Body of pancreas (tissue), 4 donors: ENCODE measurements at places on chromosomes 6 and 20. TPM values are rescaled to one million over a fixed set of nuclear protein-coding genes. Genes with fewer than 3 reads are reported as not detected.
A peak's percentile ranks its signal among the peaks of the same experiment; 100 is the strongest.

The NOX3 gene
- total RNA-seq: not detected

The DEFB124 gene
- total RNA-seq: not detected

The SIRPB2 gene
- total RNA-seq: 0.33 TPM

The PCSK2 gene
- 3.3 TPM for total RNA-seq

DNA sequence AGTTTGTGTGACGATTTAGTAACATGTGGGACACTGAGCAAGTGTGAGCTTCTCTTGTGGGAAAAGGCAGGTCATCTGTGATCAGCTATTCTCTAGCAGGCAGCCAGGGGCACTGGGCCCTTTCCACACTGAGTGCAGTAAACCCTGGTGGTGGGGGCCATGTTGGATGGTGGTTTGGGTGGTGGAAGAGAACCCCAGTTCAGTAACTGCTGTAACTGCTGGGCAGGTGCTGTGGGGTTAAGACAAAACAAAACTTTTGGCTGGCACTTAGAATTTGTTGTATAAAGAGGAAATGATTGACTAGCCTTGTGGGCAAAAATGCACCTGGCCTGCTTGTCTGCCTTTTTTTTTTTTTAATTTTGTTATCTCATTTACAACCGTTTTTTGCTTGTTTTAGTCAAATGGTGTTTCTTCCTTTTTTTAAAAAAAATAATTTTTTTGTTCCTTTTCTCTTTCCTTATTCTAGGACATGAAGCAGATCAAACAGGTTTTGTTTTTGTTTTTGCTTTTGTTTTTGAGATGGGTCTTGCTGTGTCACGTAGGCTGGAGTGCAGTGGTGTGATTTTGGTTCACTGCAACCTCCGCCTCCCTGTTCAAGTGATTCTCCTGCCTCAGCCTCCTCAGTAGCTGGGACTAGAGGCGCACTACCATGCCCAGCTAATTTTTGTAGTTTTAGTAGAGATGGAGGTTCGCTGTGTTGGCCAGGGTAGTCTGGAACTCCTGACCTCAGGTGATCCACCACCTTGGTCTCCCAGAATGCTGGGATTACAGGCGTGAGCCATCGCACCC, 59.8 kb downstream of the IGF2R start:
- no peaks in the 10 kb centered on the region for H3K27me3 ChIP-seq
- H3K36me3 ChIP-seq: peaks cover 10% of the 10 kb centered on the region
- H3K27ac ChIP-seq: peak overlapping the region; percentile 68
- peak; percentile 67 for DNase-seq
- no peak overlapping the region for H3K4me3 ChIP-seq

- H3K36me3 ChIP-seq: no peaks in the 10 kb centered on the region
- no peak for DNase-seq
- H3K4me1 ChIP-seq: no peaks in the 10 kb centered on the region
Observed at GRCh38 chr6:4692664-4693063, 83.5 kb upstream of the CDYL start.

- no peak overlapping the region for H3K4me3 ChIP-seq
- DNase-seq: no peak
- no peaks in the 10 kb centered on the region for H3K36me3 ChIP-seq
- H3K27ac ChIP-seq: no peak overlapping the region
- H3K4me1 ChIP-seq: no peaks in the 10 kb centered on the region
Observed at GRCh38 chr20:51437182-51437924, 105.2 kb downstream of the NFATC2 start.

The AK9 gene
- 9.6 TPM for total RNA-seq

GRCh38 chr6:79797912-79798311, 149.4 kb downstream of the ELOVL4 start:
- no peaks in the 10 kb centered on the region for H3K36me3 ChIP-seq
- no peak for DNase-seq
- no peaks in the 10 kb centered on the region for H3K27me3 ChIP-seq
- no peak overlapping the region for H3K4me3 ChIP-seq

The HLA-DOA gene
- 83.3 TPM for total RNA-seq

- peaks cover 6% of the 10 kb centered on the region for H3K4me1 ChIP-seq
- H3K4me3 ChIP-seq: no peak overlapping the region
- H3K27me3 ChIP-seq: no peaks in the 10 kb centered on the region
- H3K27ac ChIP-seq: no peak overlapping the region
- H3K36me3 ChIP-seq: peaks cover 2% of the 10 kb centered on the region
Observed at GRCh38 chr6:24683297-24684296, 16.7 kb downstream of the ACOT13 start.

GRCh38 chr6:7671076-7671475, 54.8 kb upstream of the BMP6 start:
- no peaks in the 10 kb centered on the region for H3K27me3 ChIP-seq
- H3K36me3 ChIP-seq: no peaks in the 10 kb centered on the region
- no peak for DNase-seq
- no peaks in the 10 kb centered on the region for H3K4me1 ChIP-seq
- H3K4me3 ChIP-seq: no peak overlapping the region
- no peak overlapping the region for H3K27ac ChIP-seq

- H3K27me3 ChIP-seq: no peaks in the 10 kb centered on the region
- H3K4me3 ChIP-seq: no peak overlapping the region
- no peak for DNase-seq
- no peak overlapping the region for H3K27ac ChIP-seq
Observed at GRCh38 chr20:3354247-3354646, 53.2 kb downstream of the DNAAF9 start.

GRCh38 chr6:14964556-14965270, 281.2 kb upstream of the JARID2 start:
- H3K4me3 ChIP-seq: no peak overlapping the region
- DNase-seq: peak; percentile 15
- H3K36me3 ChIP-seq: no peaks in the 10 kb centered on the region
- H3K27me3 ChIP-seq: no peaks in the 10 kb centered on the region

DNA sequence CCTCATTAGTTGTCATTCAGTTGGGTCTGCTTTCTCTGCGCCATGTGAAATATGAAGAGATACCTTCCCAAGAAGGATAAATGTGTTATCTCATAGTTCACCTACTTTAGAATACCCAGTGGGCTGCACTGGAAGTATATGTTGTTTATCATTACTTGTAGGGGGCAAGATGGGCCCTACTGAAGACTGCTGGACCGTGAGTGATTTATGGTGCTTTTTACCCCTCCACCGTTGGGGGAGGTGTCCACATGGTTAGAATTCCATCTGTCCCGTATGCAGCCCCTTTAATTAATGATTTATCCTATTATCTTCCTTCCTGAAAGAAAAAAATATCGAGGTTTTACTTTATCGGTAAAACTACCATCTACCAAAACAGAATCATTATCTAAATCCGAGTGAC, 97.0 kb downstream of the TSHZ2 start:
- H3K4me1 ChIP-seq: no peaks in the 10 kb centered on the region
- no peak overlapping the region for H3K4me3 ChIP-seq
- H3K27me3 ChIP-seq: no peaks in the 10 kb centered on the region
- no peak for DNase-seq

DNA sequence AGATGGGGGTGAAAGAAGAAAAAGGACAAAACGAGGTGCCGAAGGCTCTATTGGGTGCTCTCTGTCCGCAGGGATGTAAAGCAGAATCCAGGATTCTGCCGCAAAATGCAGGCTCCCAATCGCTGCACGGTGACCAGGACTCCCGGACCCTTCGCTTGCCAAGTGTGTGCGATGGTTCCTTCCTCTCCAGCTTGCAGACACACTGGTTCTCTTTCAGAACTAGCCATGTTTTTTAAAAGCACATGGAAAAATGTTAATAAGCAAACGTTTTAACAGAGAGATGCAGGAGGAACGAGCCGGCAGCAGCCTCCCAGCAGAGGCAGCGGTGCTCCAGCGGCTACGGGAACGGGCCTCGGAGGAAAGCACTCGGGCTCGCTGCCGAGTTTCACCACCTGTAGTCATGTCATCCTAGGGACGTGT, 59.6 kb downstream of the ZNF831 start:
- H3K4me3 ChIP-seq: no peak overlapping the region
- peak; percentile 49 for DNase-seq
- peaks cover 16% of the 10 kb centered on the region for H3K4me1 ChIP-seq
- H3K27ac ChIP-seq: no peak overlapping the region
- H3K27me3 ChIP-seq: peaks cover 5% of the 10 kb centered on the region

The RIPPLY2 gene
- total RNA-seq: not detected

GRCh38 chr6:149806127-149806526, 56.6 kb downstream of the PCMT1 start:
- no peak for DNase-seq
- no peak overlapping the region for H3K4me3 ChIP-seq
- no peaks in the 10 kb centered on the region for H3K4me1 ChIP-seq
- H3K36me3 ChIP-seq: peaks cover 9% of the 10 kb centered on the region
- no peaks in the 10 kb centered on the region for H3K27me3 ChIP-seq

The SAMD10 gene
- 7.6 TPM for total RNA-seq

The BTN1A1 gene
- not detected for total RNA-seq

The CAPN11 gene
- total RNA-seq: not detected

- H3K27ac ChIP-seq: no peak overlapping the region
- H3K27me3 ChIP-seq: no peaks in the 10 kb centered on the region
- no peaks in the 10 kb centered on the region for H3K4me1 ChIP-seq
- H3K4me3 ChIP-seq: no peak overlapping the region
- no peaks in the 10 kb centered on the region for H3K36me3 ChIP-seq
Observed at GRCh38 chr6:112176175-112176574, 78.2 kb downstream of the LAMA4 start.

The DUSP15 gene
- total RNA-seq: 2.9 TPM

DNA sequence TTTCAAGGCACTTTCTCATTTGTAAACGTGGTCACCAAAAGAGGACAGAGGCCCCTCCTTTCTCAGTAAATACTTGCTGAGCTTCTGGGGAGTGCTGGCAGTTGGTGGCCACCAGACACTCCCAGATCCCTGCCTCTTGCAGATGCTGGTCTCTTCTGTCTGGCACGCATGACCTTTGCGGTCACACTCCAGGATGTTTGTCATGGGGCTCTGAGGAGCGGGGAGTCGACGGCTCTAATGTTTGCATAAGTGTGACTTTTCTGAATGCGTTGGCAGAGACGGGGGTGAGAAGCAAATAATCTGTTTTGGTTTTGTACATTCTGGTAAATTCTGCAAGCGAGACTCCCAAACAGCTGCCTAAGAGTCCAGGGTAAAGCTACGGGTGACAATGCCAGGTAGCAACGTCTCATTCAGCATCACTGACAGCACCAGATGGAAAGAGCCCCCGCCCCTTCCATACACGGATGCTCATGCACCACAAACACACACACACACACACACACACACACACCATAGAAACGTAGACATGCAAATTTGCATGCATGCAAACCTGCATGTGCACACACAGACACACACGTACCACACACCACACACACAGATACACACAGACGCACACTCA, 101.1 kb downstream of the YTHDF1 start:
- no peak overlapping the region for H3K27ac ChIP-seq
- H3K4me3 ChIP-seq: no peak overlapping the region
- no peaks in the 10 kb centered on the region for H3K36me3 ChIP-seq
- no peaks in the 10 kb centered on the region for H3K4me1 ChIP-seq
- H3K27me3 ChIP-seq: peaks cover 9% of the 10 kb centered on the region

GRCh38 chr6:106533054-106533453, 96.2 kb downstream of the RTN4IP1 start:
- no peaks in the 10 kb centered on the region for H3K4me1 ChIP-seq
- H3K36me3 ChIP-seq: no peaks in the 10 kb centered on the region
- no peak overlapping the region for H3K4me3 ChIP-seq
- no peak overlapping the region for H3K27ac ChIP-seq

- peaks cover 14% of the 10 kb centered on the region for H3K4me1 ChIP-seq
- DNase-seq: no peak
- no peaks in the 10 kb centered on the region for H3K36me3 ChIP-seq
Observed at GRCh38 chr20:9919271-9920014, 80.6 kb upstream of the PAK5 start.

GRCh38 chr6:107550906-107551305, 61.0 kb downstream of the SOBP start:
- H3K27me3 ChIP-seq: no peaks in the 10 kb centered on the region
- H3K4me1 ChIP-seq: no peaks in the 10 kb centered on the region
- H3K4me3 ChIP-seq: no peak overlapping the region
- no peak for DNase-seq
- no peak overlapping the region for H3K27ac ChIP-seq

DNA sequence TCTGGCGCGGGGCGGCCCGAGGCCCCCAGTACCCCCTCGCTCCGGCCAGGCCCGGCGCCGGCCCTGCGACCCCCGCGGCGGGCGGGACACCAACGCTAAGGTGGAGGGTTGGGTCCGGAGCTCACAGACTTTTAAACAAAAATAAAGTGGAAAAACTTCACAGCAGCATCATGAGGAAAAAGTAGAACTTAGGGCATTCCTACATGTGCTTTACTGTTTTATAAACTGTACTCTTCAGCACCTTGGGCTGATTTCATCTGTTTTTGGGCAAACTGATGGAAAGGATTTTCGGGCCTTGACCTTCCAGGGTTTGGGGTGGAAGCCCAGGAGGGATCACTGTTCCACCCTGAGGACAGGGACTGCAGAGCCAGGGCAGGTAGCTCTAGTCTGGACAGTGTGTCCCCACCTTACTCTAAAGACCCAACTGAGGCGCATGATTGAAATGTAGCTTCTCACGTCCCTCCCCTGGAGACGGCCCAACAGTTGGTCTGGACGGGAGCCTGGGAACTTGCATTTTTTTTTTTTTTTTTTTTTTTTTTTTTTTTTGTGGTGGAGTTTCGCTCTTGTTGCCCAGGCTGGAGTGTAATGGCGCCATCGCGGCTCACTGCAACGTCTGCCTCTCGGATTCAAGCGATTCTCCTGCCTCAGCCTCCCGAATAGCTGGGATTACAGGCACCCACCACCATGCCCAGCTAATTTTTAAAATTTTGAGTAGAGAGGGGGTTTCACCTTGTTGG, 740 bp downstream of the NELFCD start:
- H3K4me3 ChIP-seq: peak overlapping the region; percentile 22
- H3K36me3 ChIP-seq: no peaks in the 10 kb centered on the region
- peaks cover 24% of the 10 kb centered on the region for H3K4me1 ChIP-seq
- DNase-seq: no peak
- no peaks in the 10 kb centered on the region for H3K27me3 ChIP-seq

DNA sequence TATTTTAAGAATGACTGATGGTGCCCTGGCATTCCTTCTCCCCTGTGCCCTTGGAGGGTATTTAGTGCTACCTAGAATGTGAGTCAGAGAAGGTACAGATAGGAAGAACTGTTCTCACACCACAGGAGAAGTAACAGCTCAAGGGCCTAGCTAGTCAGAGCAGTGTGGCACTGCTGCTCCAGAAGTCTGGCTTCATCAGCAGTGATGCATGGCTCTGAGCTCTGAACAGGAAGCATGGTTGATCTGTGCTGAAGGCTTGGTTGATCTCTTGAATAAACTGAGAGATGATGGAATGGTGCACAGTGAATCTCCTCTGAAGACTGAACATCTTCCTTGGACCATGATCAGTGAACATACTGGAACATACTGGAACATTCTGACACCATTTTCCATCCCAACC, 425.3 kb upstream of the SLC35B3 start:
- no peak for DNase-seq
- no peak overlapping the region for H3K4me3 ChIP-seq
- no peak overlapping the region for H3K27ac ChIP-seq
- H3K27me3 ChIP-seq: no peaks in the 10 kb centered on the region
- H3K36me3 ChIP-seq: no peaks in the 10 kb centered on the region

- no peak for DNase-seq
- no peak overlapping the region for H3K27ac ChIP-seq
- no peaks in the 10 kb centered on the region for H3K36me3 ChIP-seq
- H3K4me1 ChIP-seq: no peaks in the 10 kb centered on the region
Observed at GRCh38 chr6:82739303-82739702, 326.3 kb downstream of the UBE3D start.

The MROH8 gene
- 0.78 TPM for total RNA-seq

The HLA-DRB1 gene
- 30.3 TPM for total RNA-seq

The TFAP2D gene
- not detected for total RNA-seq

The POU5F1 gene
- 4.9 TPM for total RNA-seq

GRCh38 chr6:170360476-170360875, 53.9 kb downstream of the FAM120B start:
- H3K4me3 ChIP-seq: no peak overlapping the region
- H3K27ac ChIP-seq: no peak overlapping the region
- no peaks in the 10 kb centered on the region for H3K27me3 ChIP-seq
- no peaks in the 10 kb centered on the region for H3K4me1 ChIP-seq
- DNase-seq: no peak
- peaks cover 3% of the 10 kb centered on the region for H3K36me3 ChIP-seq
